ENCODE measurements at places on chromosomes 1 and 21.

- H3K27ac ChIP-seq = no peak overlapping the region
- H3K27me3 ChIP-seq = peaks cover 2% of the 10 kb centered on the region
- no peak for DNase-seq
- H3K4me1 ChIP-seq = peaks cover 6% of the 10 kb centered on the region
- no peaks in the 10 kb centered on the region for H3K36me3 ChIP-seq
Observed at GRCh38 chr1:48493970-48494769, 22.2 kb upstream of the SPATA6 start.

GRCh38 chr1:211825980-211826379 is 4.6 kb downstream of the LPGAT1 start:
- no peaks in the 10 kb centered on the region for H3K27me3 ChIP-seq
- H3K4me1 ChIP-seq = peaks cover 30% of the 10 kb centered on the region
- H3K27ac ChIP-seq = no peak overlapping the region

- no peak within 1 kb of the TSS for H3K4me3 ChIP-seq
- peaks cover 2% of the 10 kb centered on the region for H3K4me1 ChIP-seq
- no peaks in the 10 kb centered on the region for H3K27me3 ChIP-seq
- H3K27ac ChIP-seq = no peak within 1 kb of the TSS
- no peak for DNase-seq
- H3K36me3 ChIP-seq = peaks cover 5% of the 10 kb centered on the region
Observed at GRCh38 chr1:15736038-15736891, at the start of gene SLC25A34. Gene SLC25A34, plus strand, starts transcription at chr1:15736258. Its CDS starts 228 bp downstream, at chr1:15736486.

GRCh38 chr1:217747156-217747769 is 116.1 kb downstream of the SPATA17 start:
- DNase-seq = no peak
- no peak overlapping the region for H3K27ac ChIP-seq
- H3K4me3 ChIP-seq = no peak overlapping the region
- no peaks in the 10 kb centered on the region for H3K27me3 ChIP-seq
- no peaks in the 10 kb centered on the region for H3K36me3 ChIP-seq

DNA sequence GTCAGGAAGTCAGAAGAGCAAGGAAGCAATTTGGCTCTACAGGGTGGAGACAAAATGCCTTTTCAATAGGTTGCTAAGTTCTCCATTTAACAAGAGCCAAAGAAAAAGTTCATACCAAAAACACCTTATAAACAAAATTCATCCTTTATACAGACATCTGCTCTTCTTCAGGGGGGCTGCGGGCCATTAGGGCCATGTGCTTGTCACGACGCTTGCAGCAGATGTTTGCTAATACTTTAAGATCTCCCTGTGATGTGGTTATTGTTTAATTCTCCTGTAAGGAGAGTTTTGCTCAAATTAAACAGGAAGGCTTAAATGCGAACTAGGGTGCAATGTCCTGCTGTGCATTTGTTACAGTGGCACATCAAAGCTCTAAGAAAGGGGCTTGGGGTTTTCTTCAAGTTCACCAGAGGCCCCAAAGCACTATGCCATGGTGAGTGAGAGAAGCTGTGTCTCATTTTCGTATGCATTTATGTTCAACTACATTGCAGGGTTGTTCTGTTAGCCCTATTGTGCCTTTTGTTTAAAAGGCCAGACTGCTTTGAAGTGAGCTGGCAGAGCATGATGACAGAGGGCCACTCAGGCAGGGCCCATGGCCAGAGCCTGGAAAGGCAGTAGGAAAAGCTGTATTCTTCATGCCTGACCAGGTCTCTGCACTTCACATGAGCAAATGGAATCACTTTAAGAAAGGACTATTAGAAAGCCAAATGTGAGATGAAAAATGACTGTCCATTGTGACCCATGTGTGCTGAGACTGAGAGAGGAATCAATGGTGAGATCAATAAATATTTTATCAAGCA is 24.8 kb upstream of the NTPCR start:
- H3K36me3 ChIP-seq = peaks cover 6% of the 10 kb centered on the region
- no peak for DNase-seq
- H3K4me1 ChIP-seq = peaks cover 37% of the 10 kb centered on the region
- no peak overlapping the region for H3K27ac ChIP-seq
- H3K27me3 ChIP-seq = no peaks in the 10 kb centered on the region

GRCh38 chr21:37601915-37602314 is 235.3 kb downstream of the DYRK1A start:
- H3K4me3 ChIP-seq = no peak overlapping the region
- no peak overlapping the region for H3K27ac ChIP-seq
- H3K27me3 ChIP-seq = peaks cover 2% of the 10 kb centered on the region
- H3K36me3 ChIP-seq = no peaks in the 10 kb centered on the region
- no peak for DNase-seq
- no peaks in the 10 kb centered on the region for H3K4me1 ChIP-seq

- DNase-seq = no peak
- H3K36me3 ChIP-seq = no peaks in the 10 kb centered on the region
- H3K4me1 ChIP-seq = no peaks in the 10 kb centered on the region
- no peaks in the 10 kb centered on the region for H3K27me3 ChIP-seq
- H3K4me3 ChIP-seq = no peak overlapping the region
Observed at GRCh38 chr1:239067058-239067457, 319.3 kb upstream of the CHRM3 start.

- H3K4me1 ChIP-seq = peaks cover 10% of the 10 kb centered on the region
- peaks cover 2% of the 10 kb centered on the region for H3K27me3 ChIP-seq
- H3K4me3 ChIP-seq = no peak overlapping the region
- H3K27ac ChIP-seq = no peak overlapping the region
- no peak for DNase-seq
- no peaks in the 10 kb centered on the region for H3K36me3 ChIP-seq
Observed at GRCh38 chr21:15557925-15558324, 171.9 kb upstream of the USP25 start.

DNA sequence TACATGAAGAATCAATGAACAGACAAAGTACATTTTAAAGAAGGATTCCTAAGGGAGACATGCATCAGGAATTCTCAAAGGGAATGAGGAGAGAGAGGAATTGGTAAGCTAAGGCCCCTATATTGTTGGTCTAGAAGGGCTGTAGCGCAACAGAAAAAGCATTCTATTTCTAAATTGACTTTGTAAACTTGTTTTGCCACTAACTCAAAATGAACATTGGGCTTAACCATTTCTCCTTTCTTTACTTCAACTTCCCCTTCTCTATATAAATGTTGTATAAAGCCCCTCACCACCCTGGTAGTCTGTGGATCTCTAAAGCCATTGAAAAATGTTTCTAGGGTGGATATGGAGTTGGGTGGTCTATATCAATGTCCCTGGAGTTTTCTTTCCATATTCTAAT is 20.4 kb upstream of the OR6N2 start:
- peaks cover 23% of the 10 kb centered on the region for H3K27me3 ChIP-seq
- H3K4me1 ChIP-seq = peaks cover 13% of the 10 kb centered on the region
- no peak overlapping the region for H3K27ac ChIP-seq
- DNase-seq = no peak
- no peak overlapping the region for H3K4me3 ChIP-seq
